ENCODE measurements at places on chromosomes 5 and 9.

GRCh38 chr5:131563434-131564228 is 71.4 kb downstream of the RAPGEF6 start:
- no peak for DNase-seq

DNA sequence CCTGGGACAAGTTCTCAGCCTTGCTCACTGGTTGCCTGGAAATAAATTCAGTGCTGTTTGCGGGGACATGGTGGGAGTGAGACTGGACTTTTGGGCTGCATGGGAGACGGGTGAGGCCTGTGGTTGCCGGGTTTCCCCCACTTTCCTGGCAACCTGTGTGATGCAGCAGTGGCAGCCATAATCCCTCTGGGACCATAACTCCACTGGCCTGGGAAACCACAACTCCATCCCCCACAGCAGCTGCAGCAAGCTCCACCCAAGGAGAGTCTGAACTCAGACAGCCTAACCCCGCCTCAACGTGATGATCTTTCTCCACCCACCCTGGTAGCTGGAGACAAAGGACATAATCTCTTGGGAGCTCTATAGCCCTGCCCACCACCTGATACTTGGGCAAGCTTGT is 349.9 kb downstream of the PIK3R1 start:
- no peak for DNase-seq

DNA sequence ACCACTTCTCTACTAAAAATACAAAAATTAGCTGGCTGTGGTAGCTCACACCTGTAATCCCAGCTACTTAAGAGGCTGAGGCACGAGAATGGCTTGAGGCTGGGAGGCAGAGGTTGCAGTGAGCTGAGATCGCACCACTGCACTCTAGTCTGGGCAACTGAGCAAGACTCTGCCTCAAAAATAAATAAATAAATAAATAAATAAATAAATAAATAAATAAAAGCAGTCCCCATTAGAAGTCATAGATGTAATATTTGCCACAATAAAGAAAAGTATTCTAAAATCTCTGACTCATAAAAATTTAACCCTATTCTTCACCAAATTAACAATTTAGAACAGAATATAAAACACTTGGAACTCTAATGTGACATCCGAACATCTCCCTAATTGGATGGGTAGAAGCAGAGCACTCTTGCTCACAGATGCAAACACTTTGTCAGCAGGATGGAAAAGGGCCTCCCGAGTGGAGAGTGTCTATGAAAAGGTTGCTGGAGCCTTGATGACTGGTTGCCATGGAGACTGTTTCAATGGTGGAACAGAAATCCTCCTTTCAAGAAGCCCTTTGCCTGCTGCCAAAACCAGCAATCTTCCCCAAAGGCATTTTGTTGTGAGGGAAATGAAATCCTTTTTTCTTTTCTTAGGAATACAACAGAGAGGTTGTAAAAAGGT is 38.9 kb upstream of the TRAF1 start:
- no peak for DNase-seq

- DNase-seq = no peak
Observed at GRCh38 chr5:144088206-144089064, 82.0 kb downstream of the YIPF5 start.

DNA sequence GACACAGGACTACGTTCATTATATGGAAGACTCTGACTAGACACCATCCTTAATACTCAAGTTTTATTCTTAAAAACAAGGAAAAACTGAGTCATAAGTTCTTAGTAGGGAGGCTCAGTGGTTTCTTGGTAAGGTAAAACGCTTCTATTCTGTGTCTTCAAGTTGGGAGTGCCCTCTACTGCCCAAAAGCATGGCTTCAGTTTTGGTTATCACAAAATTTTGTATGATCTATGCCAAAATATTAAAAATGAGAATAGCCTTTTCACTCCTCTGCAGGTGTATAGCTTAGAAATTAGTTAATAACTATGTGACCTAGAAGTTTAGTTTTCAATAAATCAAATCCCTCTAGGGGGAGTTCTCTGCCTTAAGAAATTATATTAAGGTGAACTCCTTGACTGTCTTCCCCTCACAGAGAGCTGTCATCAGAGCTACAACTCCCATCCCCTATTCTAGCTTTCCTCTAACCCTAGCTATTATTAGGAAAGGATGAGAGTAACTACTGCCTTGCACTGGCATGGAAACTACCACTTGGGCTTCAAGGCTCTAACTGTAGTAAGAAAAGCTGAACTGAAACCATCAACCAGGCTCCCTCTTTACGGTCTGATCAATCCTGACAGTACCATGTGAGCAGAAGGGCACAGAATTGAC is 189.7 kb downstream of the GNAQ start:
- no peak for DNase-seq

GRCh38 chr9:107875571-107875980 is 386.0 kb upstream of the KLF4 start:
- no peak for DNase-seq

Data from CD4-positive, alpha-beta T cell treated with Interleukin-6 for 4 hours (primary cell).